CD4-positive, CD25-positive, alpha-beta regulatory T cell (primary cell): ENCODE measurements at places on chromosomes 1 and 21.

- no peak for DNase-seq
Observed at GRCh38 chr1:233945573-233945972, 41.1 kb downstream of the SLC35F3 start.

- no peak for DNase-seq
Observed at GRCh38 chr1:10726355-10726754, 70.1 kb downstream of the CASZ1 start.

- no peak for DNase-seq
Observed at GRCh38 chr1:15858069-15858670, 10.7 kb downstream of the SPEN start.

DNA sequence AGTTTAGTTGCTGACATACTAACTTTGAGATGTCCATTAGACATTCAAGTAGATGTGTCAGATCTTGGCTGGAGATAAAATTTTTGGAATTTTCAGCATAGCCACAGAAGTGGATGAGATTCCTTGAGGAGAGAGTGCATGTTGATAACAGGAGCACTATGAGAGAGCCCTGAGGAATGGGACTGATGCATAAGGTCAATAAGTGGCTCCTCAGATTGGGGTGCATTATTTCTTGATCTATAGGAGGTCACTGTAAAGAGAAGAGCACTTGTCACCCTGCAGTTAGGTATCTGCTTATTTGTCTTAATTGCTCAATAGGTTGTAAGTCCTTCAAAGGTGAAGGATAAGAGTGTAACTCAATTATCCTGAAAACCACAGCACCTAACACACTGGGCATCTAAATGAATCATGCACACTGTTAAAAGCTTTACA, 52.0 kb upstream of the TACSTD2 start:
- no peak for DNase-seq

GRCh38 chr1:203671521-203672278, 45.1 kb downstream of the ATP2B4 start:
- DNase-seq: no peak

GRCh38 chr1:159829273-159829634, 2.6 kb downstream of the SLAMF8 start:
- no peak for DNase-seq

- DNase-seq: no peak
Observed at GRCh38 chr1:223496883-223497282, 103.7 kb downstream of the CCDC185 start.

GRCh38 chr1:47738560-47739182, 258.5 kb downstream of the TRABD2B start:
- DNase-seq: no peak

DNA sequence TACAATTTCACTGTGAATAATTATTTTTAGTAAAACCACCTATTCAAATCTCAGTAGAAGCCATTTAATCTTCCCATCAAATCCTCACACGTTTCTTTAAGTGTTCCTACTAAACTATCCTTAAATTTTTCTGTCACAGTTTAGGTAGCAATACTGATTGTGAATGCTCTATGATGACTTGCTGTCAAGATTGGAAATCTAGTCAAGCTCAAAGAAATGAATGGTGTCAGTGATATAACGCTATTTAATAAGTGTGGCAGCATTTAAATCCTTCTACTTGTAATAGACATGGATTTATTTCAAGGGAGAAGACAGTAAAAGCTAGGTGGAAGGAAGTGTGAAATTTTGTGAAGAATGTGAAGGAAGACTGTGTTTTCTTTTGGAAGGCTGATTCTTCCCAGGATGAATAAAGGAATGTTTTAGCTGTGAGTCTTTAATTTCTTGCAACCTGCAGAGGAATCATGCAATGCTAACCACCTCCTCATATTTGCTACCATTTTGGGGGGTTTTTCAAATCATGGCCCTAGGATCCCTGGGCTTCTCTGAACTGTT, 936.7 kb upstream of the NEGR1 start:
- no peak for DNase-seq

DNA sequence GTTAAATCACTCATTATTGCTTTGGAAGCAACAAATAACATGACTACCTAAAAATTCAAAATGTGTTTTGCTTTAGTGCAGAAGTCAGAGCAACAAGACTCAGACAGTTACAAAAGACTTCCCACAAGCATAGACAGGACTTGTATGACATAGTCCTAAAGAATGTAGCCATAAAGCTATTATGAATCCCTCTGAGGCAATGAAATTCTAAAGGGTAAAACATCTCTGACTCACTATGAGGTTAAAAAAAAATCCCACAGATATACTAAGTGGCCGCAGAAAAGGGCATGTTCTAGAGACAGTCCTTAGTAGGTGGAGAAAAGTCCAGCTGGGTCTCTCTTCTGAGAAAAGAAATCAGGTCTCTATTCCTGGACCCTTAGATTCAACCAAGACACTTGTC, 4.9 kb downstream of the PRKAB2 start:
- no peak for DNase-seq

GRCh38 chr1:242216368-242216767, 217.5 kb upstream of the MAP1LC3C start:
- DNase-seq: no peak

DNA sequence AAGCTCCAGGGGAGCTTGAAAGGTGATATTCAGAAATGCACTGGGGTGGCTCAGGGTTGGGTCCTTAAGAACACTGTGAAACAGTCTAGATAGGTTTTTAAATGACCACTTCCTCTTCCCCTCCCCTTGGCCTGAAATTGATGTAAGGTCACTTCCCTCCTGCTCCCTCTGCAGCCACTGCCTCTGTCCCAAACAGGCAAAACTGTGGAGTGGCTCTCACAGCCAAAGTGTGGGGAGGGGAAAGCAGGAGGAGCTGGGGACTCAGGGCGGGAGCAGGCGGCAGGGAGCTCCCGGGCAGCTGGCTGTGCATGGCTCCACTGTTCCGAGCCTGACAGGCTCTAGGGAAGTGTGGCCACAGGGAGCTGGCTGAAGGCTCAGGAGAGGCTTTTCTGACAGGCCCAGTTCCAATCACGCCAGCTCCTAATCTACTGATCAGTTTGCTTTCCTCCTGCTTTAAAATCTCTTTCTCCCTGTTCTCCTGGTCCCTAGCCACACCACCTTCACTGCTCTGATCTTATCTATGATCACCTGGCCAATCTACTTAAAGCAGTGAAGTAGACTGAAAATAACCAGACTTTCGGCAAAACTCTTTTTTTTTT, 5.1 kb upstream of the CSRP1 start:
- no peak for DNase-seq

GRCh38 chr1:203082571-203083462, 3.0 kb downstream of the MYOG start:
- no peak for DNase-seq

DNA sequence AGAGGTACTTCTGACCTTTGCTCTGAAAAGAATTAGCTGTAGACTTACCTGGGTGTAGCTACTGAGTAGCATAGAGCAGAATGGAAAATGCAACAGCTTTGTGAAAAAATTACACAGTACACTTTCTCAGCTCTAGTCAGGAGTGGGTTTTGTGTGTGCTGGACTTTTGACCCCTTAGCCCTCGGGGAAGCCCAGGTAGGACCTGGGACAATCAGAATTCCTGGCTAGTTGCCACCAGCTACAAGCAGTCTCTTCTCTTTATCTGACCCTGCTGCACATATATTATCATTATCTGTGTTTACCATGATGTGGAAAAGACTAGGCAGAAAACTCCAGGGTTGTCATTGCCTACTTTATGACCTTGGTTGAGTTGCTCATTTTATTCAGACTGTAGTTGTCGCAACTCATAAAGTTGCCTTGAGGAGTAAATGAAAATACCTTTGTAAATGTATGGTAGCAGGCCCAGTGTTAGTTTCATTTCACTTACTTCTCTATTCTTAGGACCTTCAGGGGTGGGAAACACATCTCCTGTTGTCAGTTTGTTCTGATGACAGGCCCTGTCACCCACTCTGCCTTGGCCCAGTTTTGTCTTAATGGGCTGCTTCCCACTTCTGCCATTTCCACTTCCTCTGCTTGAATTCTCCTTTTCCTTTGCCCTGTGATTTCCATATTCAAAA, 5.4 kb downstream of the NEK7 start:
- no peak for DNase-seq

DNA sequence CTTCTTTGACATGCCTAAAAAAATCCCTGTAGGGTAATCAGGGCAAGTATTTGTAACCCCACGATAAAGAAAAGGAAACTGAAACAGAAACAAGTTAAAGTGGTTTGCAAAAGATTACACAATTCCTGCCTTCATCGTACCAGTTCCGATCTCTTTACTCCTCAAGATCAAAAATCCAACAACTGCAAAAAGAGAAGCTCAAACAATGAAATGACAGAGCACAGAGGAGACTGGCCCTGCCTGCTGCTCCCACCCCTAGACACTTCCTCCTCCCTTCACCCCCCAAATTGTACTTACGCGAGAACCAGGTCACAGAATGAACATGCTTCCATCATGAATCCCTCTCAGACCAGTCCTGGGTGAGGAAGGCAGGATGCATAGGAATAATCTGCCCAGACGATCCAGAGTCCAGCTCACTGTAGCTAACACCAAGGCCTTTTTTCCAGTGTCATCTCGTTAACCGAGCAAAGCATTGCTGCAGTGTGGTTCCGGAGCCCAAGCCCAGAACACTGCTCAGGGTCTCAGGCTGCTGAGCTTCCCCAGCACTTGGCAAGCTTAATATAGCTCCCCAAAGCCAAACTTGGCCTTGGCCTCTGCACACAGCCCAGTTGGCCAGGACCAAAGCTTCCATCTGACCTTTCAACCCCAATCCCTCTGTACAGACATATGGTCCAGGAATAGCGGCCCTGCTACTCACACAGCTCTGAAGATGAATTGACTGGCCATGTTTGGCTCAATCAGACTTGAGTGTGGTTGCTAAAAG, 20.3 kb downstream of the RXRG start:
- DNase-seq: peak; percentile 60

GRCh38 chr1:41537788-41538351, 53.4 kb upstream of the EDN2 start:
- DNase-seq: no peak

DNA sequence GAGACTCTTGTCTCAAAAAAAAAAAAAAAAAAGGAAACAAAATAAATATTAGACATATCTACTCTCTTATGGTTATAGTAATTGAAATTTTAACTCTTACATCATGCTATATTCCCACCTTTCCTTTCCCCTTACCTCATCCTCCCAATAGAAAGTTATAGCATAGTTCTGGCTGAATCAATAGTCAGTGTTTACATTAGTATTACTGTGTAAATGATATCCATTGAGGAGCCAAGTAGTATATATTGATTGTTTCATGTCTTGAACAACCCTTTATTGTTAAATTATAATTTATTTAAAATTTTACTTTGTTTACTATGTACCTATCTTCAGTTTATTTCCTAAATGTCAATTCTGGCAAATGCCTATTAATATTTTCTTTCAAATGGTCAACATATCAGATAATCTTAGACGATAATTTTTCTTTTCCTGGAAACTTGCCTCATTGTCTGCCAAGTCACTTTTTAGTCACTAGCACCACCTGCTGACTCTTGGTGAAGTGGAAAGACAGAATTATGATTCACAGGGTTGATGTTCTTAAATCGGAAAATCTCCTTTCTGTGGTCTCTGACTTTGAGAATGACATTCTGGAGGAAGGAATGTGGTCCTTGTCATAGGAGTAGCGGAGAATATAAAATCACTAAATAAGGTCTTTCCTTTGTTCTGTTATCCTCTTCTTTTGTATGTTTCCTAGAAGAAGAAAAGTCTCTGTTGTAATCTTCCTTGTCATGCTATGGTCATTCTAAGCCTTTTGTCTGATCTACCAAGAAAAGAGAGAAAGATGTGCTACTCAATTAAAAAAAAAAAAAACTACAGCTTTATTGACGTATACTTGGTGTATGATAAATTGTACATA, 8.6 kb downstream of the HJV start:
- peak; percentile 57 for DNase-seq

- DNase-seq: no peak
Observed at GRCh38 chr1:62299426-62300200, 19.6 kb downstream of the KANK4 start.

DNA sequence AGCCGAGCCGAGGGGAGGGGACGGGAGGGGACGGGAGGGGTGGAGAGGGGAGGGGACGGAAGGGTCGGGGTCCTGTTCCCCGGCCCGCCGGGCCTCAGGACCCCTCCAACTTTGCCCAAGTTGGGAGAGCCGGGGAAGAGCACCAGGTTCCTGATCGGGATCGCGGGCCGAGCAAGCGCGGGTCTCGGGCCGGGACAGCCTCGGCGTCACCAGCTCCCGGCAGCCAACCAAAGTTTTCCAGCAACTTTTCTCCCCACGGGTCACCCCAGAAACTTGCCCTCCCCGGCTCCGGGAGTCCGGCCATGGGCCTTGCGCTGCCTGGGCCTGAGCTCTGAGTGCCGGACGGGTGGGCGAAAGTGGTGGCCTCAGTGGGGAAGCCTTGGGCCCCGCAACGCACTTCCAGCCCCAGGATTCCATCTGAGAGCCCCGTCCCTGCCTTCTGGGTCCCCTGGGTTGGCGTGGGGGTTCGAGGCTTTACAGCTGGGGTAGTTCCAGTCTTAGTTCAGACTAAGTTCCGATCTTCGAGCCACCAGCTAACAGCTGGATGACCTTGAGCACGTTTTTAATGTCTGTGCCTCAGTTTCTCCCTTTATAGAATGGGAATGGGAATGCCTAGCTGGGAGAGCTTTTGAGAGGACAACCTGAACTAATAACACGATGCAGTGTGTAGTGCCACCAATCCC, 458 bp downstream of the ZC3H12A start:
- DNase-seq: peak; percentile 22
